ENCODE measurements at places on chromosomes 2 and 18.
A peak's percentile ranks its signal among the peaks of the same experiment; 100 is the strongest.

DNA sequence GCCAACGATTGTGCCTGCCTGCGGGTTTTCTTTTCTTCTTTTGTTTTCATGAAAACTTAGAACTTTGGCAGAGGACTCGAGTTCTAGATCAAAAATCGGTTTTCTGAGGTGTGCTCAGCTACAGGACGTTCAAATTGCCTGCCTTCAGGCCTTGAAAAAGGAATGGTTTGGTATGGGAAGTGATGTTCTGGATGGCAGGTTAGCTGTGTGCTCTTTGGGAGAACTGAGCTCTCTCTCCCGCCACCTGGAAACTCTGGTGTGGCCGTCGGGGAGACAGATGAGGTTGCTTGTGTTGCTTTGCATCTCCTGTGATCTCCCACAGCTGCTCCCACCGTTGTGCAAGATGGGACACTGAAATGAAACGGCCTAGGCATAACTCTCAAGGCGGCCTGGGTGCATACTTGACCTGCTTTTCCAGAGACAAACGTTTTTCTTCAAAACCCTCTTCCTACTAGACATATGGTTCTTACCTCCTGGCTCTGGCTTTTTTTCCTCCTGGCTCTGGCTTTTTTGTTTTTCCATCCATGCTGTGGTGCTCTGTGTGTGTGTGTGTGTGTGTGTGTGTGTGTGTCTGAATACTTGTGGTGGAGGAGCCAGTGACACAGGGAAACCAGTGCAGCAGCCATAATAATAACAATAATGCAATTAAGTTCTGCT is 2.0 kb downstream of the FMNL2 start:
- DNase-seq = no peak

GRCh38 chr18:38576349-38576748 is 1010.8 kb upstream of the CELF4 start:
- DNase-seq = no peak

GRCh38 chr2:45691171-45691999 is 39.9 kb downstream of the PRKCE start:
- DNase-seq = no peak

DNA sequence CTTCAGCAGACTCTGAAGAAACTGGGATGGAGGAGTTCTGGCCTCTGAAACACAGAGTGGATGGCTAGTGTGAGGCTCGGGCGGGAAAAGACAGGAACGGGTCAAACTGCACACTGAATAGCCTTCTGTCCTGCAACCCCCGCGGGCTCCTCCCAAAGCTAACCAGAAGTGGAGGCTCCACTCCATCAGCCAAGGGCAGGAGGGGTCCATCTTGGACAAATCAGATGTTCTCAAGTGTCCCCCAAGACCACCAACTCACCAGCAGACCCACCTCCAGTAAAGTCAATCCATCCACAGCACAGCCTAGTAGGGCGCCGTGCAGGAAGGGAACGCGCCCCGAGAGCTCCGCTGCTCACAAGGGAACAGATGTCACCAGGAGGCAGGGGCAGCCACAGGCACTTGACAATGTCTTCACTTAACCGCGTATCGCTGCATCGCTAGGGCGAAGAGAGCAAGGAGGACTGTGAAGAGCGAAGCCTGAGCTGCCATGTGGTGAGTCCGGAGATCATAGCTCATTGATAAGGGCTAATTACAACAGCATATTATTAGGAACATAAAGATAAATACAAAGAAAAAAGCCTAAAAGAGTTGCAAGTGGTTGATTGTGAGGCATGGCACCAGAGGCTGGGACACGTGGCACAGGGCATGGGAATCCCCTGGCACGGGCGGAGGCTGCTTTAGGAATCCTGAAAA is 494.6 kb upstream of the MYT1L start:
- DNase-seq = no peak

DNA sequence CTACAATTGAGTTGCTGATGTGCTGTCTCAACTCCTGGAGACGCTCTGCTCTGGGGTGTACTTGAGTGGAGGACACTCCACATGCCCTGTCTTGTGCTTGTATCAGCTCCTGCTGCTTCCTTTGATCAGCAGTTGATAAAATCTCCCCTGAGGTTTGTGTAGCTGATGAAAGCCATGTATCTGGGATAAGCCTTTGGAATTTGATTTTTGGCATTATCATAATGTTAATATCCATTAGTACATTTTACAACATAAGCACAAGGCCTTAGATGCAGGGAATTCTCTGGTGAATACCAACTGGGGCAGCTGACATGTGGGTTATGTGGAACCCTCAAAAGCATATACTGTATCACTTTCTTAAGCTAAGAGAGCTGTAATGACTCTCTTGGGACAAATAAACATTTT is 222.7 kb upstream of the ITGA4 start:
- peak; percentile 96 for DNase-seq

- no peak for DNase-seq
Measured at GRCh38 chr2:43906448-43907109, 67.8 kb downstream of the ABCG8 start.

DNA sequence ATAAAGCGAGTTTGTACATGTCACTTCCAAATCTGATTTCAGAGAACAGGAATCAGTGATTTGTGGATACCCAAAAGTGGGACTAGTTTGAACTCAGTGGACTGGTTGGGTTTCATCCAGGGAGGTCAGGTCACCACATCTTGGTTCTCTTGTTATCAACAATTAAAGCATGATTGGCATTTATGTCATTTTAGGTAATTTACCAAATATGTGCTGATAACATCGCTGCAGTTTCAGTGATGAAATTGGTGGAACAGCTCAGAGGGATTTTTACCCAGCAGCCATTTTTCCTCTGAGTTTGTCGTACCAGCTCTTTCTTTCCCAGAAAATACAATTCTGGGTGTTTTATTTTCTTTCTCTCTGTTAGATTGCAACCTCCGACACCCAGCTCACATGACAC is 33.4 kb downstream of the TMEM18 start:
- no peak for DNase-seq

Measured in DMS79 (cell line).